ENCODE measurements at places on chromosomes 7 and 10. TPM values are rescaled to one million over a fixed set of nuclear protein-coding genes. Genes with fewer than 3 reads are reported as not detected.

The BZW2 gene
- 148 TPM for total RNA-seq

The CPXM2 gene
- not detected for total RNA-seq

The REEP3 gene
- 66.4 TPM for total RNA-seq

The OGA gene
- total RNA-seq = 84.3 TPM

The DPCD gene
- total RNA-seq = 14.0 TPM

The CFAP69 gene
- 7.4 TPM for total RNA-seq

The PON1 gene
- total RNA-seq = not detected

The MMRN2 gene
- total RNA-seq = 0.21 TPM

The ACTR3C gene
- 9.2 TPM for total RNA-seq

The NMT2 gene
- total RNA-seq = 28.1 TPM
